ENCODE measurements at places on chromosomes 11 and 22.

GRCh38 chr22:47225080-47225930, 462.9 kb downstream of the TBC1D22A start:
- no peak for DNase-seq

- no peak for DNase-seq
Measured at GRCh38 chr11:104053743-104054478, 17.5 kb downstream of the DDI1 start.

- no peak for DNase-seq
Measured at GRCh38 chr11:117752721-117753237, 44.2 kb downstream of the DSCAML1 start.

DNA sequence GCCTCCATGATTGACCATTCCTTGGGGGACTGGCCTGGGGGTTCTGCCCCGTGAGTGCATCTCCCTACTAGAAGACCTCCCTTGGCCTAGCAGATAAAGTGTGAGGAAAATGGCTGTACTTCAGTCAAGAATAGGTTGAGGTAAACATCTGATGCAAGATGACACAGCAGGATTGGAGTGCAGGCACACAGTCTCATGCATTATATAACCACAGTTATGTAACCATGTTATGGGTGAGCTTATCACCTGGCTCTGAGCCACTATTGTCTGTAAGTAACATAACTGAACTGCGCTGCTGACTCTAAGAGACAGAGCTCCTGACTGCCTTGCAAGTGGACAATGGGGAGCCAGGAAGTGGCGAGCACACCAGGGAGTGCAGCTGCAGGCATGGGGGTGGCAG, 378.7 kb upstream of the ANO5 start:
- DNase-seq, result no peak

DNA sequence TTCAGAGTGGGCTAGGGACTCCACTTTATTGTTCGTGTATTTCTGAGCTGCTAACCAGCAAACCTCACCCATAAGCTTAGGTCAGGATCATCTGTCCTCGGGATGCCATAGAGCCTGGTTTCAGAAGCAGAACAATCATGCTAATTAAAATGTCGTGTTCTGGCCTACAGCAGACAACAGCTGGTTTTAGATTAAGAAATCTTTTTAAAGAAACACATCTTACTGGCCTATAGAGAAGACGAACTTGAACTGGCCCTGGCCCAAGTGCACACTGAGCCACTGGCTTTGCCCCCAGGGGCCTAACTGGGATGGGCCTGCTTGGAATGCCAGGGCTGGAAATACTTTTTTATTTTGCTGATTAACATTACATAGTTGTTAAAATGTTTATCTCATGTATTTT, 63.2 kb downstream of the ALX4 start:
- no peak for DNase-seq

DNA sequence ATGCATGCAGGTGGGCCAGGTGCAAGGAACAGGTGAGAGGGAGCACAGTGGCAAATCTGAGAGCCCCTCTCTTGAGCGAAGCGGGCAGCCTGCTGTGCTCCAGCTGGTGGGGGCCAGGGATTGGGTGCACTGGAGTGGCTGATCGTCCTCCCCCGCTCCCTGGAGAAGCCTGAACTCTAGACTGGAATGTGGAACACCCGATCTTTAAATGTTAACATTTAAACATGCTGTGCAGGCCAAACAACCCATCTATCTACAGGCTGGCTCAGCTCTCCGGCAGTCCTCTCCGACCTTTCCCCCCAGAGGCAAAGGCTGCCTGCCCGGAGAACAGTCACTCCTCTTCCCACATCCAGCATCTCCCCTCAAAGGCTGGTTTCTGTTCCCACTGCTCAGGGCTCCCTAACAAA, 5.1 kb downstream of the MRGPRF start:
- no peak for DNase-seq

GRCh38 chr22:36452250-36452977, 29.0 kb downstream of the TXN2 start:
- DNase-seq, result peak; percentile 47

DNA sequence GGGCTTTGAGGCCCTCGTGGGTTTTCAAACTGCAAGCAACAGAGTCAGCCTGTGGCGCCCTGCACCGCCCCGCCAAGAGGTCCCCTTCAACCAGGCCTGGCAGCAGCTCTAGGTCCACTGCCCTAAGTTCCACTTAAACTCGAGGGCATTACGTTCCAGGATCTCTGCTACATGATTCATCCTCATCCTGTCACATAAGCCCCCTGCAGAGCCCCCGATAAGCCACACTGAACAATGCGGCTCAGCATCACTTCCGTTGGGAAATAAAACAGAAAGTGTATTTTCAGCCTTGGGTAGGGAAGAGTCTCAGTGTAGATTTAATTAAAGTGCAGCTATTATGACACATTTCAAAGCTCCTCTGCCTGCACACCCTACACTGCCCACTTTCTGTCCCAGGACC, 24.6 kb downstream of the SULT4A1 start:
- DNase-seq, result no peak

DNA sequence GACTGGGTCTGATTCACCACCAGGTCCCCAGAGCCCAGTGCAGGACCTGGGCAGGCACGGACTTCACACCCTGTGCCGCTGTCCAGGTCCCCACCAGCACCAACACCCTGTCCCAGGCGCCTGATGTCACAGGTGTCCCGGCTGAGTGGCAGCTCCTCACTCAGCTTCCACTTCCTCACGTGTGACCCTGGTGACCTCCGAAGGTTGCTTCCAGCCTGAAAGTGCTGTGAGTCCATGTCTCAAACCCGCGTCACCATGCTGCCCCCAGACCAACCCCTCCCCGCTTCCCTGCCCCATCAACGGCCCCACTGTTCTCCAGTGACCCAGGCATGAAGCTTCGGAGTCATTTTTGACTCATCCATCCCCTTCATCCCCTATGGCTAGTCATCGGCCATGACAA, 25.7 kb upstream of the PICK1 start:
- DNase-seq, result no peak

DNA sequence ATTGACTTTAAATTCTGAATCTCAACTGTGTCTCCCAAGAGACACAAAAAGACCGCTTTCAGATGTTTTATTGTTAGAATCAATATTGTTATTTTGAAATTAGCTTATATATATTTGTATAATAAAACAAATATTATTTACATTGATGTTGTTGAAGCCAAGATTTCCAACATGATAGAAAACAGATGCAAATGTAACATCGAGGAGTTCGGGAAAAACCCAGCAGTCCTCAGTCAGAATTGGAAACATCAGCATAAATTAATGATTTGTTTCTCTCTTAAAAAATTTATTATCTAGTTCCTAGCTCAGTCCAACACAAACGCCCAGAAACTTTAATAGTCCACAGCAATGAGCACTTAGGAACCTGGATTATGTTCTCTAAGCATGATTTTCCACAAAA, 1330.4 kb downstream of the TBC1D22A start:
- no peak for DNase-seq

- no peak for DNase-seq
Measured at GRCh38 chr11:128179039-128179438, 408.3 kb downstream of the ETS1 start.

DNA sequence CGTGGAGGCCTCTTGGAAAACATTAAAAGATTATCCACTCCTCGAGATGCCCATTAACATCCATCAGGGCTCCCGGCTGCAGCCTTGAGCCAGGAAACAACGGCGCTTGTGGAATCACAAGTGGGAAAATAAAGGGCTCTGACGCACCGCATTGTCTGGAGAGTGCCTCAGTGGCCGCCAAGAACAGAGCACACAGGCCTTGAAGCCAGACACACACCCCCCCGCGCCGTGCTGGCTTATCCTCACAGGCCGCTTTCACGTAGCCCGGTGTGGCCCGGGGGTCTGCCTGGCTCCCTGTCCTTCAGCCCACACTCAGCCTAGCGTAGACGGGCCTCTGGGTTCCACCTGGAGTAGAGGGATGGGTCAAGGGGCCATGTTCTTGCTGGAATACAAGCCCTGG, 1020.5 kb downstream of the BRD1 start:
- no peak for DNase-seq

DNA sequence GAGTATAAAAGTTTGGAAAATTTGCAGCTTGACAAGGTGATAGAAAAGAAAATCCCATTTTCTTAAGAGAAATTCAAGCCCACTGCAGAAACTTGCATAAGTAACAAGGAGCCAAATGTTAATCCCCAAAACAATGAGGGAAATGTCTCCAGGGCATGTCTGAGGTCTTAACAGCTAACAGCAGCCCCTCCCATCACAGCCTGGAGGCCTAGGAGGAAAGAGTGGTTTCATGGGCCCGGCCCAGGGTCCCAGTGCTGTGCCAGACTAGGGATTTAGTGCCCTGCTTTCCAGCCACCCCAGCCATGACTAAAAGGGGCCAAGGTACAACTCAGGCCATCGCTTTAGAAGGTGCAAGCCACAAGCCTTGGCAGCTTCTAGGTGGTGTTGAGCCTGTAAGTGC, 123.7 kb upstream of the TRPC6 start:
- DNase-seq, result no peak

- DNase-seq, result no peak
Measured at GRCh38 chr11:119236891-119237290, 30.8 kb downstream of the CBL start.

DNA sequence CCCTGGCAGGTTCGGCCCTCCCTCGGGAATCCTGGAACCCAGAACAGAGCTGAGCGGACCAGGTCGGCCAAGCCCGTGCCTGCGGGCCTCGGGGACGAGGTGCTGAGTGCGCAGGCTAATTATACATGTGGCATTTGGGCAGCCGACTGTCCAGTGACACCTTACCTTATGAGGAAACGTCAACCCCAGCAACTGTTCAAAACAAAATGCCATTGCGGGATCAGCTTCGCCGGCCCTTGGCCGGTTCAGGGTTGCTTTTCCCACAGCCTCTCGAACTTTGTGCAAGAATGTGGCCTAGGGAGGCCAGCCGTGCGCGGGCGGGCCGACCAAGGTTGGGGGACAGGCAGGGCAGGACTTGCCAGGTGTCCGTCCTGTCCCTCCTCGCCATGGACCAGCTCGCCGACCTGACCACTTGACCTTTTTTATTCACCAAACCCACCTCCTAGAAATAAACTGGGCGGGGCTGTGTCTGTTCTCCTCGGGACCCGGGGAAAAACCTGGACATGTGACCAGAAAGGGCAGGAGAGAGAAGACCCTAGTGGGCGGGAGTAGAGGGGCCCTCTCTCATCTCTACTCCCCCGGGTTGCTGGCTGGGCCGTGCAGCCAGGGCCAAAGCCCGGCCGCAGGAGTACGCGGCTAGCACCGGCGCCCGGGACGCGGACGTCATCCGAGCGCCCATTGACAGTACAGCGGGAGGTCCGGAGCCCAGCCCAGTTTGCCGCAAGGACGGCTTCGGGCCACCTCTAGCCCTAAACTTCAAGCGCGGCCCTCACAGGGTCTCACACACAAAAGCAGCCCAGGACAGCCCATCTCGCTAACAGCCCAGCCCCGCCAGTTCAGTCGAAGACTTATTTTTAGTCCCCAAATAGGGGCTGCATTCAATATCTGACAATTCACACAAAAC, 134.3 kb upstream of the C11orf58 start:
- no peak for DNase-seq

DNA sequence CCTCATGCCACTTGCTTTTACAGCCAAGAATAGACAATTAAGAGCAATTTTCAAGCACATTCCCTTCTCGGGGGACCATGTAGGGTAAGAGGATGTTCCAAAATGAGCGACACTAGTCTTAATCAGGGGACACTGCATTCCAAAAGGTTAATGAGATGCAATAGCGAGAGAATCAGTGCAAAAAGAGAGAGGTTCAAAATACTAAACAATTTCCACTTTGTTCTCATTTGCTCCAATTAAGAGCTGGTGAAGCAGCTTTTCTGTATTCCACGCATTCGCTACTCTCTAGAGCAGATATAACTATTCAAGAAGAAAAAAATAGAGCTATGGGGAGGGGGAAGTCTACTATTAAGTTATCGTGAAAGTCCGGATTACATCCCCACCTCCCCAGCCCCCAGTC, 811 bp downstream of the LRRC4C start:
- DNase-seq, result no peak

DNA sequence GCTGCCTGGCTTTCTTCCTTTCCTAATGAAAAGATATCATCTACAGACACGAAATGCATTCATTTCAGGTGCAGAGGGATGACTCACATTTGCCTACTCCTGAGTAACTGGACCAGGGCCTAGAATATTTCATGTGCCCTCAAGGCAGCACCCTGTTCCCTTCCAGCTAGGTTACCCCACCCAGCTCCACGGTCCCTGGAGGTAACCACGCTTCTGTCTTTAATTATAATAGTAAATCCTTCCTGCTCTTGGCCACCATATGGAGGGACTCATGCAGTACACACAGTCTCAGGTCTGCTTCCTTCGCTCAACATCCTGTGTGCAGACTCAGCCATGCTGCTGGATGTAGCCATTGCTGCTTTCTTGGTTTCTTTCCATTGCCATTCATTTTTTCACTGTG, 22.3 kb downstream of the DHCR7 start:
- no peak for DNase-seq

DNA sequence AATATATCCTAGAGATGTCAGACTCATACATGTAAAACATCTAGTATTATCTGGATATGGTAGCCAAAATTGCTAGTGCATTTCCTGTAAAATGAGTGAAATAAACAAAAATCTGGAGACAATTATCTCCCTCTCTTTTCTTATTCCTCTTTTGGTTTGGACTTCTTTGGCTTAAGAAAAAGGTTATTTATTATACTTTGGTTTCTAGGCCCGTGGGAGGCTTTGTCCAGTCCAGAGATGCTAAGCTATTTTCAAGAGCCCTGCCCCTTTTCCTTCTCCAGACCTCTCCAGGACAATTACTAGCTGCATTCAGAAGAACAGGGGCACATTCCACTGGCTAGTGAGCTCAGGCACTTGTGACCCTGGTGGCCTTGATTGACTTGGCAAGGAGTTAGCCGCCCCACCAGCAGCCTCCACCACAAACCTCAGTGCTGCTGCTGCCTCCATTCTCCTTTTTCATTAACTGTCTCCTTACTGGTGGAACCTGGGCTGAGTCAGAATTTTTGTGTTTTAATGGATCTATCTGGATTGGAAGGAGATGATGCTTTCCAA, 747.3 kb upstream of the TENM4 start:
- no peak for DNase-seq

Data from B cell (primary cell).